Breast epithelium (tissue), 4 donors: ENCODE measurements at places on chromosomes 12 and 14.

GRCh38 chr12:83996671-83997070 lies 915.9 kb downstream of the SLC6A15 start:
- DNase-seq = no peak
- no peaks in the 10 kb centered on the region for H3K27me3 ChIP-seq
- no peaks in the 10 kb centered on the region for H3K4me1 ChIP-seq
- H3K27ac ChIP-seq = no peak overlapping the region
- H3K4me3 ChIP-seq = no peak overlapping the region

- no peak overlapping the region for H3K4me3 ChIP-seq
- DNase-seq = no peak
- H3K27me3 ChIP-seq = no peaks in the 10 kb centered on the region
- no peak overlapping the region for H3K27ac ChIP-seq
These were observed 350.9 kb downstream of the C12orf75 start for GRCh38 chr12:105681341-105681740.

GRCh38 chr14:35215110-35215813 lies 76.9 kb upstream of the PSMA6 start:
- H3K4me3 ChIP-seq = no peak overlapping the region
- no peak for DNase-seq
- H3K27me3 ChIP-seq = no peaks in the 10 kb centered on the region
- H3K36me3 ChIP-seq = no peaks in the 10 kb centered on the region
- H3K4me1 ChIP-seq = no peaks in the 10 kb centered on the region

- H3K27me3 ChIP-seq = no peaks in the 10 kb centered on the region
- DNase-seq = no peak
- H3K27ac ChIP-seq = no peak overlapping the region
- H3K4me1 ChIP-seq = no peaks in the 10 kb centered on the region
These were observed 611.7 kb downstream of the SNAPC1 start for GRCh38 chr14:62373944-62374343.

GRCh38 chr12:122886161-122886560 lies 9.8 kb downstream of the VPS37B start:
- H3K27ac ChIP-seq = peak overlapping the region; percentile 86
- no peak for DNase-seq
- H3K4me3 ChIP-seq = no peak overlapping the region
- H3K36me3 ChIP-seq = no peaks in the 10 kb centered on the region
- no peaks in the 10 kb centered on the region for H3K27me3 ChIP-seq
- H3K4me1 ChIP-seq = peaks cover 6% of the 10 kb centered on the region

DNA sequence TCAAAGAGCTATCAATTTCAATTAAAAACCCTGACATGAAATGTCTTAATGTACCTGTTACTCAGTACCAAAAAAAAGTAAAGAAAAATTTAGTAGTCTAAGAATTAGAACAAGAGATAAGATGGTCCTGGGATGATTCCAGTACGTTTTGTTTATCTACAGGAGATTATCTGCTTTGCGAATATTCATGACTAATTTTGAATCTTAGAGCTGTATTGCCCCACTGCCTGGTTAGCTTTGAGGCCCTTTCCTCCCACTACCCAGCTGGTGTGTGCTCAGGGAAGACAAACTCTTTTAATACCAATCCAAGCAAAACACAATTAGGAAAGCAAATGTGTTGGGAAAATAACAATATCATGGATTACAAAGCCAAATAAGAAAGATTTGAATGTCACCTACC lies 263.5 kb downstream of the FOXG1 start:
- H3K4me3 ChIP-seq = no peak overlapping the region
- no peaks in the 10 kb centered on the region for H3K4me1 ChIP-seq
- H3K27me3 ChIP-seq = no peaks in the 10 kb centered on the region

DNA sequence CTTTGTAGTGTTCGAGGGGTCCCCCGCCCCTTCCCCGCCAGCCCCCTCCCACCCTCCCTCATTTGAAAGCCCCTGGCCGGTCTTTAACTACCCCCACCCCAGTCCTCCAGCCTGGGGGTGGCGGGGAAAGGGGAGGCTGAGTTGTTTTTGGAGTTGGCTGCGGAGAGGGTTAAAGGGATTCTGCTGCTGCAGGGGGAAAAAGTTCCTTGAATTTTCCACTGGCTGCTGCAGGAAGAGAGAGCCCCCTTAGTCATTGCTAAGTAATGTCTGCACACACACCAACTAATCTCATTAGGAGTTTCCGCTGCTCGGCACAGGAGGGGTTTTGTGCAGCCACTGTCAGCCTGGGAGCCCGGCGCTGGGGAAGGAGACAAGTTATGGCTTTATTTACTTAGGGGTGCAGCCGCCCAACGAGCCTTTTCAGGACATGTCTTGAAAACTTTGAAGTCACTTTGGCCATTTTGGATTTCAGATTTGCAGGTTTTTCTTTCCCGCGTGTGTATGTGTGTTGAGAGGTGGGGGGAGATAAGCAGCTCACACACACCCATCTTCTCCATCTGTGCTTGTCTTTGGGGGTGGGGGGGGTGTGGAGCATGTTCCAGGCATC lies 1.8 kb downstream of the ELK3 start:
- DNase-seq = no peak
- H3K27me3 ChIP-seq = no peaks in the 10 kb centered on the region
- no peaks in the 10 kb centered on the region for H3K4me1 ChIP-seq

DNA sequence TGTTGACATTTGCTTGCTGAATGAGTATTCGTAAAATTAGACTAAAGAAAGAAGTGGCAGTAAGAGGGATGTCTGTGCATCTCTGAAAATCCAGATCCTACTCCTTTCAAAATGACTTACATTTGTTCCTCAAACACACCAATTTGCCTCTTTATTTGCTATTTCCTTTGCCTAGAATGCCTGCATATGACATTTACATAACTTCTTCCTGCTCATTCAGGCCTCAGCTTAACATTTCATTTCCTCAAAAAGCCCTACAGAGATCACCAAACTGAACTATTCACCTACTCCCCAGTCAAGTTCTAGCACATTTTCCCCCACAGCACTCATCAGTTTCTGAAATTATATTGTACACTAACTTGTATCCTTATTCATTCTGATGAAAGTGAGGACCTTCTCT lies 907.2 kb downstream of the LRFN5 start:
- H3K27ac ChIP-seq = no peak overlapping the region
- no peaks in the 10 kb centered on the region for H3K36me3 ChIP-seq
- no peak for DNase-seq
- H3K27me3 ChIP-seq = no peaks in the 10 kb centered on the region
- no peaks in the 10 kb centered on the region for H3K4me1 ChIP-seq
- no peak overlapping the region for H3K4me3 ChIP-seq

- H3K4me3 ChIP-seq = no peak overlapping the region
- no peaks in the 10 kb centered on the region for H3K27me3 ChIP-seq
- no peak for DNase-seq
- H3K27ac ChIP-seq = no peak overlapping the region
- H3K36me3 ChIP-seq = no peaks in the 10 kb centered on the region
These were observed 295.6 kb downstream of the DPF3 start for GRCh38 chr14:72598306-72598705.

DNA sequence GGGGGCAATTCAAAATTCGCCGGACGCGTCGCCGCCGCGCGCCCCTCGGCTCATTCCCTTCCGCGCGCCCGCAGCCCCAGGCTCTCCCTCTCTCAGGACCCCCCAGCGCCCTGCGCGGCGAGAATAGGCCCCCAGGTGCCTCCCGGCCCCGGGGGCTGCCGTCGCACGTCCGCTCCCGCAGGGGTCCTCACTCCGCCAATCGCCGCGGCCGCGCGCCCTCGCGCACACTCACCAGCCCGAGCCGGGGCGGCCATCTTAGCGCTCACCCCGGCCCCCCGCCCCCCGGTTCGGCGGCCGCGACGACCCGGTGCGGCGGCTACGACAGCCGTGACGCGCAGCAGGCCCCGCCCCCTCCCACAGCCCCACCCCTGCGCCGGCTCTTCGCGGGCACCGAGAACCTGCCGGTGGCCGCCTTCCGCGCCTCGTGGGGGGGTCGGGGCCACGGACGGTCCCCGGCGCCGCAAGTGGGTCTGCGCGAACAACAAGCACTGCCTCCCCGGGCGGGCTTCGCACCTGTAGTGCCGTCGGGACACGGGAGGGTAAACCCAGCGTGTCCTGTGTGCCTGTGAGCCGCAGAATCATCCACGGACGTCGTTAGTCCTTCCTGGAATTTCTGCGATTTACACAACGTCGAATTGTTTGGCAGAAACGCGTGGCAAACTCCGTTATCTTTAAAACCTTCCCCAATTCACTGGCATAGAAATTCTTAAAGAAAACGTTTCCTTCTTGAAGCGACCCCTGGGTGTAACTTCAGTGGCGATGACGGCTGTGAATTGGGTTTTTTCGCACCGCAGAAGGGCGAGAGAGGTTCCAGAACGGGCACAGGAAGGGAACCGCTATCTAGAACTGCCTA lies 2.5 kb downstream of the USP44 start:
- no peaks in the 10 kb centered on the region for H3K4me1 ChIP-seq
- H3K27me3 ChIP-seq = no peaks in the 10 kb centered on the region
- H3K4me3 ChIP-seq = peak overlapping the region; percentile 87
- DNase-seq = peak; percentile 37

GRCh38 chr12:104309446-104309993 lies 6.0 kb downstream of the EID3 start:
- no peak overlapping the region for H3K4me3 ChIP-seq
- peaks cover 2% of the 10 kb centered on the region for H3K4me1 ChIP-seq
- H3K36me3 ChIP-seq = peaks cover 16% of the 10 kb centered on the region
- H3K27ac ChIP-seq = no peak overlapping the region
- no peak for DNase-seq
- no peaks in the 10 kb centered on the region for H3K27me3 ChIP-seq

- no peak overlapping the region for H3K4me3 ChIP-seq
- no peaks in the 10 kb centered on the region for H3K27me3 ChIP-seq
- H3K36me3 ChIP-seq = no peaks in the 10 kb centered on the region
- H3K4me1 ChIP-seq = peaks cover 5% of the 10 kb centered on the region
These were observed 12.9 kb downstream of the LRIG3 start for GRCh38 chr12:58907391-58907790.

DNA sequence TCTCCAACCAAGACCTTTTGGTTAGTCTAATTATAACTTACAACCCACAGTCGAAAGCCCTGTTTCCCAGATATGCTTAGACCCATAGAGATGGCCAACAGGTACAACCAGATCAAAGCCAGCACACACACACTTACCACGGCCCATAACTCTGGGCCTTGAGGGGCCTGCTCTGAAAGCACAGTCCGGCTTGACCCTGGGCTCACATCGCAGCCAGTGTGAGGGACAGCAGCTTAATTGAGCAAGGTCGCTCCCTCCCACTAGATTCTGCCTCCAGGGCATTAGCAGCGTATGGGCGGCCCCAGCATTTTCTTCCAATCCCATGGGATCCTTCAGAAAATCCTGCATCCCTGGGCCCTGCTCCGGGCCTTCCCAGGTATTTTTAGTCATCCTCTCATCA lies 157.4 kb upstream of the FKBP4 start:
- H3K36me3 ChIP-seq = no peaks in the 10 kb centered on the region
- no peaks in the 10 kb centered on the region for H3K27me3 ChIP-seq
- DNase-seq = peak; percentile 14
- no peaks in the 10 kb centered on the region for H3K4me1 ChIP-seq
- H3K4me3 ChIP-seq = no peak overlapping the region
- no peak overlapping the region for H3K27ac ChIP-seq

- no peaks in the 10 kb centered on the region for H3K27me3 ChIP-seq
- no peaks in the 10 kb centered on the region for H3K36me3 ChIP-seq
- H3K4me3 ChIP-seq = no peak overlapping the region
- H3K4me1 ChIP-seq = no peaks in the 10 kb centered on the region
- DNase-seq = no peak
These were observed 31.1 kb upstream of the INF2 start for GRCh38 chr14:104658325-104658712.

GRCh38 chr12:30072824-30073223 lies 289.1 kb upstream of the TMTC1 start:
- no peak for DNase-seq
- no peak overlapping the region for H3K4me3 ChIP-seq
- H3K27ac ChIP-seq = no peak overlapping the region

GRCh38 chr12:88328090-88328489 lies 186.0 kb downstream of the TMTC3 start:
- no peaks in the 10 kb centered on the region for H3K27me3 ChIP-seq
- peaks cover 7% of the 10 kb centered on the region for H3K4me1 ChIP-seq
- H3K36me3 ChIP-seq = no peaks in the 10 kb centered on the region
- no peak overlapping the region for H3K27ac ChIP-seq
- H3K4me3 ChIP-seq = no peak overlapping the region

GRCh38 chr12:122202017-122202416 lies 1.5 kb upstream of the B3GNT4 start:
- H3K36me3 ChIP-seq = no peaks in the 10 kb centered on the region
- H3K4me1 ChIP-seq = peaks cover 12% of the 10 kb centered on the region
- no peak for DNase-seq

GRCh38 chr14:23622990-23623389 lies 13.2 kb upstream of the DHRS2 start:
- no peak for DNase-seq
- no peaks in the 10 kb centered on the region for H3K36me3 ChIP-seq
- no peak overlapping the region for H3K27ac ChIP-seq
- no peak overlapping the region for H3K4me3 ChIP-seq
- no peaks in the 10 kb centered on the region for H3K4me1 ChIP-seq

DNA sequence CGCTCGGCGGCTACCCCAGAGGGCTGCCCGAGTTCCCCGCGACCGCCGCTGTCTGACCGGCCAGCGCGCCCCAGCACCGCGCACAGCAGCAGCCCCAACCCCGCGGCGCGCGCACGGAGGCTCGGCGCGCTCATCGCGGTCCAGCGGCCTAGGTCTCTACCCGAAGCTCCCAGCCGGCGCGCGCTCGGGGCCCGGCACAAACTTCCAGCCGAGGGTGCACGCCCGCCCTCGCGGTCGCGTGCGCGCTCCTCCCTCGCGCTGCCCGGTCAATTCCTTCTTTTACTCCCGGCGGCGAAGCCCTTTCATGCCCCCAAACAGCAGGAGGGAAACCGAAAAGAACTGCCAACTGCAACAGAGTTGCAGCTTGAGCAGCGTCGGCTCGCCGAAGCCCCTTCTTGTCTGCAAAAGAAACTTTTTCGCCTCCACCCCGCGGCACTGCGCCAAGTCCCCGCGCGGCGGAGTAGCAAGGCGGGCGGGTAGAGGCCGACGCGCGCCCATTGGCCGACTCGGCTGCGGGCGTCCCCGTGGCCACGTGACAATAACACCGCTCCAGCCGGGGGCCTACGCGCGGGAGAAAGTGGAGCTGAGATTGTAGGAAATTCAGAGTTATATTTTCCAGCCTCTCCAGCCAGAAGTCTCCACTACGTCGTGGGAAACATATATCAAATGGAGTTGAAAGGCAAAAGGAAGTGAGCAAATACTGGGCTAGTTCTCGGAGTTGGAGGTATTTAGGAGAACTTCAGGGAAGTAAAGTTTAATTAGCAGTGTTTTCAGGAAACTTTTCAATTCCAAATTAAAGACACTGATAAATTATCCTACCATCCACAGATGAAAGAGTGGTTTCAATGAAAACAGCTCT lies at the start of gene LRIG3:
Gene LRIG3, minus strand, starts transcription at position 403 of the 859 bp plus-strand sequence. Its CDS starts 269 bp downstream, at position 134.
- H3K27ac ChIP-seq = peak within 1 kb of the TSS; percentile 98
- peak; percentile 83 for DNase-seq
- H3K36me3 ChIP-seq = no peaks in the 10 kb centered on the region
- no peaks in the 10 kb centered on the region for H3K27me3 ChIP-seq
- H3K4me1 ChIP-seq = no peaks in the 10 kb centered on the region

DNA sequence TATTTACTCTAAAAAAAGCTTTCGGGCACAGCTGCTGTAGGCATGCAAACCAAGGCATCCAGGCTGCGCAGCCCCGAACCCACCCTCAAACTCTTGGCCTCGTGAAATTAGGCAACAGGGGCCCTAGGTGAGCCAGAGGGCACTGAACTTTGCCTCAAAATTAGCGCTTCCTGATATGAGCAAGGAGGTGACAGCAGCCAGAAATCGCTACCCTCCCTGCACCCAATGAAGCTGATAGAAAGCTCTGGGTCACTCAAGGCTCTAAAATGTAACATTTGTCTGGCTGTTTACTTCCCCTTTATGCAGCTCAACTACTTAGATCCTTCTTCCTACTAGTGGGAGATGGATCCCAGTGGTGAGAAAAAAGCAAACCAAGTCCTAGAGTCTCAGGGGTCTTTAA lies 61.8 kb downstream of the PITPNM2 start:
- DNase-seq = no peak
- no peaks in the 10 kb centered on the region for H3K36me3 ChIP-seq
- no peaks in the 10 kb centered on the region for H3K27me3 ChIP-seq
- no peak overlapping the region for H3K27ac ChIP-seq
- no peak overlapping the region for H3K4me3 ChIP-seq
